ENCODE measurements at places on chromosomes 1 and 21.

- no peak for DNase-seq
Observed at GRCh38 chr1:31617916-31618746, 642 bp downstream of the HCRTR1 start.

DNA sequence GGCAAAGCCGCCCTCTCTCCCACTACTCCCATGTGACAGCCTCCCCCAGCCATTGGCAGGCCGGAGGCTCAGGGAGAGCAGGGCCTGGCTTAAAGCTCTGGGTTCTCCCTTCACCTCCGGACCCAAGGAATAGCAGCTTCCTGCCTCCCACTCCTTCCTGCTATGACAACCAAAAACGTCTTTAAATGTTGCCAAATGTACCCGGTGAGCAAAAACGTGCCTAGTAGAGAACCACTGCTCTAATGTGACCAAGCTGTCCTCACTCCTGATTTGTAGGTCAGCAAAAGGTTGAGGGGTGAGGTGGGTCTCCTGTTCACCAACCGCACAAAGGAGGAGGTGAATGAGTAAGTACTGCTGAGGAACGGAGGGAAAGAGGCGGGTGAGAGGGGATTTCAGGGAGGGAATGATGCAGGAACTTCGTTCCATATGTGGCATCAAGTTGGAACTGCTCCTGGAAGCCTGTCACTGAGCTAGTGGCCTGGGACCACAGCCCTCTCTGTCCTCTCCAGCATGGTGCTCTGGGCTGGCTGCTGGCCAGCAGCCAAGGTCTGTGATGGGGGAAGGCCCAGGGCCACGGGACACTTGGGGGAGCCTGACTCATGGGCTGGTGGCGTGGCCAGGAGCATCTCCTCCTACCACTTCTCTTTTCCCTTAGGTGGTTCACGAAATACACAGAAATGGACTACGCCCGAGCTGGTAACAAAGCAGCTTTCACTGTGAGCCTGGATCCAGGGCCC, 5.7 kb downstream of the MRTO4 start:
- DNase-seq: no peak

GRCh38 chr1:244680667-244681066, 27.7 kb downstream of the DESI2 start:
- DNase-seq: no peak

GRCh38 chr1:54479841-54480524, 68.0 kb upstream of the ACOT11 start:
- no peak for DNase-seq

DNA sequence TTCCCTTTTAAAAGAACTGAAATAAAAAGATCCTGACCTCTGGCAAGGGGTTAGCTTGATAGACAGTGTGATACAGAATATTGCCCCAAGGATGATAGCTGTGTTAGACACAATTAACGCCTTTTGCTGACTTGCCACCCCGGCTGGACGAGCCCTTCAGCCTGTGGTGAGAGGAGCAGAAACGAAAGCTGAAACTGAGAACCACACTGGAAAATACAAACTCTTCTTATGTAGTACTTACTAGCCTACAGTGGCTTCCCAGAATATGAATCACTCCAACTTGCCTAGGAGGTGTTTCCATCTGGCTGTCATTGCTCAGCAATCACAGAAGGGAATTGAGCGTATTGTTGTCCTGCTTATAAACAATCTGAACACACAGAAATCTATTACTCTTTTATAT, 22.9 kb downstream of the SAMSN1 start:
- DNase-seq: no peak

DNA sequence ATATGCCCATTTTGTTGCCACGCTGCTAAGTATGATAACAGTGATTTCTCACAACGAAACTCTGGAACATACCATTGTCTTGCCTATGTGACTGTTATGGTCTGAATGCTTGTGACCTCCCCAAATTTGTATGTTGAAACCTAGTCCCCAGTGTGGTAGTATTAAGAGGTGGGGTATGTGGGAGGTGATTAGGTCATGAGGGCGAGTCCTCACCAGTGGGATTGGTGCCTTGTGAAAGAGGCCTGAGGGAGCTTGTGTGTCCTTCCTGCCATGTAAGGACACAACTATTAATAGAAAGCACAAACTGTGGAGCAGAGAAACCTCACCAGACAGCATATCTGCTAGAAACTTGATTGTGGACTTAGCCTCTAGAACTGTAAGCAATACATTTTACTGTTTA, 84.6 kb downstream of the SELENOF start:
- no peak for DNase-seq

DNA sequence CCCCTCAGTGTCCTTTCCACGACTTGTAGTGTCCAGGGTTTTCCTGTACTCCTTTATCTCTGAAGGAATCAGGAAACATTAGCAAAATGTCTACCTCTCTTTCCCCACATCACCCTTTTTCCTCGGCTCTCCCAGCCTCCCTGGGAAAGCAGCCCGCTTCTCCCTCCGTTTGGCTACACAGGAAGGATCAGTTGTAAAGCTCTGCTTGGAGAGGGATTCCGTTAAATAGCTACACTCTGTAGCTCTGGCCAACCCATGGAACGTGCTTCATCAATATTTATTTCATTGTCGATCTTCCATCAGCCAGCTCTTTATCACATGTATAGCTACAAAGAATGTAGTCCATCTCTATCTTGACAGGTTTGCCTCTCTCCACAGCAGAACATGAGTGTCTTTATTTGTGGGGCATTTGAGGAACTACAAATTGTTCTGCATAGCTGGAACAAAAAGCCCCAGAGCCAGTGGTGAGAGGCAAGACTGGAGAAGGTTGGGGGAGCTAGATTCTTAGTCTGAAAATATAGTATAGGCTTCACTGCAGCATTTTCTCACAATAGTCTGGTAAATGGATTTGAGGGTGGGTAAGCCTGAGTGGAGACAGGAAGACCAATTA, 191.8 kb downstream of the SLC35F3 start:
- no peak for DNase-seq

- DNase-seq: no peak
Observed at GRCh38 chr1:45478121-45478814, 12.7 kb downstream of the TESK2 start.

GRCh38 chr21:35170244-35170643, 121.1 kb upstream of the RUNX1 start:
- DNase-seq: no peak

GRCh38 chr21:23853796-23854379, 1753.4 kb downstream of the MRPL39 start:
- DNase-seq: peak; percentile 46

GRCh38 chr1:116152950-116153691, 41.9 kb downstream of the MAB21L3 start:
- DNase-seq: no peak

- no peak for DNase-seq
Observed at GRCh38 chr1:176605176-176605575, 142.2 kb downstream of the PAPPA2 start.

GRCh38 chr1:230877146-230877923, 9.0 kb upstream of the C1orf198 start:
- DNase-seq: no peak

GRCh38 chr21:40675017-40675416, 171.9 kb downstream of the DSCAM start:
- no peak for DNase-seq

DNA sequence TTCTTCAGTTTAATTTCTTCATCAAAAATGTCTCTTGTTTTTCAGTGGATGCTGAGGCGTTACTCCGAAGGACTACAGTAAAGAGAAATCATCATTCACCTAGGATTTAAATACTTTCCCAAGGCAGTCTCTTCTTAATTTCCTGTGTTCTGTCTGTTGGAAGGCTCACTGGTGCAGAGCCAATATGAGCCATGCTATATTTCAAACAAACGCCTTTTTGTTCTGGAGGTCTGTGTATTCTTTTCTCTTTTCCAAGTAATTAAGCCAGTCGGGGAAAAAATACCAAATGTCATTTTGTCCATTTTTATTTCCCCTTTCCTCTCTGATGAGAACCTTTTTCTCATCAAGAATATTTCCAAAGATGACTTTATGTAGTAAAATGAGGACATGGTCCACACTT, 206.5 kb downstream of the RWDD3 start:
- no peak for DNase-seq

- DNase-seq: no peak
Observed at GRCh38 chr1:234978397-234979295, 150.0 kb downstream of the TOMM20 start.

DNA sequence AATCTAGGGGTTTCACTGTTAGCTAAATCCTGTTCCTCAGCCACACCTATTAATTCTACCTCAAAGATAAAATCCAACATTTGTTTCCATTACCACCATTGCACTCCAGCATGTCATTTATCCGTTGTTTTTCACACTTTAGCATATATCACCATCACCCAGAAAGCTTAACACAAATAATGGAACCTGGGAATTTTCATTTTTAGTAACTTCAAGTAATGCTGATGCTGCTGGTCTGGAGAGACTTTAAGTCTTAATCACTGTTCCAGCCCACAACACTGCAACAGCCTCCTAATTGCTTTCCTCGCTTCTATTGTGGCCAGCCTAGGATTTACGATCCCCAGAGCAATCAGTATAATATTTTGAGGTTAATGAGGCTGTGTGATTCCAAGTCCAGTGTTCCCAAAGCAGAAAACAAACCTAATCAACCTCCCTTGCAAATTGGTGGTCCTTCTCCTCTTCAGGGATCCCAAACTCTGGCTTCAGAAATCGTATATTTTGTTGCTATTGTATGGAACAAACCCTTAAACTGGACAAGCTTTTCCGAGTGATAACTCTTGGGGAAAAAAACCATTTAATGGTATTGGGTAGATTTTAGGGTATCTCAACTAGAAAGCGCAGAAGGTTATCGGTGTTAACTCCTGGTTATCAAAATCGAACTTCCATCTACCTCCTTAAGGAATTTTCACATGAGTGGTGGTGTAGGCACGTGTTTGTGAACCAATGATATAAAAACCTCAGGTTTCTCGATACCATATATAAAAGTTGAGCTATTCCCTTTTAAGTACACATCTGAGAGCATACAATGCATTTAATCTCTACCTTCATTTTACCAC, 50.0 kb upstream of the BOLA1 start:
- DNase-seq: no peak

DNA sequence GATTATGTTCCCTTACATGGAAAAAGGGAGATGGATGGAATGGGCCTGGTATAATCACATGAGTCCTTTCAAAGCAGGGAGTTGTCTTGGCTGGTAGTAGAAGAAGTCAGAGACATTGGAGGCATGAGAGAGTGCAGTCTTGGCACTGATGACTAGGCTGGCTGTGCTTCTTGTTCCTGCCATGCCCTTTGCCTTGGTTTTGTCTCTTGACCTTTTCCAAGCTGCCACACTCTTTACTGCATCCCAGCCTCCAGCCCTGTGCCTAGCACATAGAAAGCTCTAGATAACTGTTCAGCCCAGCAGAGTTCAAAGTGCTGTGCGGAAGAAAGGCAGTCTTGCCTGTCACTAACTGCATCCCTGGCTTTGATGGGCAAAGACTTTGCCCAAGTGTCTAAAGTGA, 412.6 kb downstream of the PRDM2 start:
- DNase-seq: no peak

DNA sequence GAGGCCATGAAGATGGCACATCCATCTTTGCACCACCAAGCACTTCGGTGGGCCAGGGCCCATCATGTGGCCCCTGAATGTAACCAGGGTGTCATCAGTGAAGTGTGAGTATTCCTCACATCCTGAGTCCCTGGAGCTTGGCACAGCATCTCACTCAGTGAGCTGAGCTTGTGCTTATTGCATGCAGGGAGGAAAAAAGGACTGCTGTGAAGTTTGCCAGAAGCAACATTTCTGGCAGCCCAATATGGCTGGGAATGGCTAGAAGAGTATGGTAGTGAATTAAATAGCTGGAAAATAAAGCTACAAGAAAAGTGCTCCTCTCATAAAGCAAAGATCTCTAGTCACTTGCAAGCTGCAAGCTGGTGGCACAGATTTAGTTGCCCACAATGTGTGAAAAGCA, 109.3 kb downstream of the TNFSF18 start:
- no peak for DNase-seq

DNA sequence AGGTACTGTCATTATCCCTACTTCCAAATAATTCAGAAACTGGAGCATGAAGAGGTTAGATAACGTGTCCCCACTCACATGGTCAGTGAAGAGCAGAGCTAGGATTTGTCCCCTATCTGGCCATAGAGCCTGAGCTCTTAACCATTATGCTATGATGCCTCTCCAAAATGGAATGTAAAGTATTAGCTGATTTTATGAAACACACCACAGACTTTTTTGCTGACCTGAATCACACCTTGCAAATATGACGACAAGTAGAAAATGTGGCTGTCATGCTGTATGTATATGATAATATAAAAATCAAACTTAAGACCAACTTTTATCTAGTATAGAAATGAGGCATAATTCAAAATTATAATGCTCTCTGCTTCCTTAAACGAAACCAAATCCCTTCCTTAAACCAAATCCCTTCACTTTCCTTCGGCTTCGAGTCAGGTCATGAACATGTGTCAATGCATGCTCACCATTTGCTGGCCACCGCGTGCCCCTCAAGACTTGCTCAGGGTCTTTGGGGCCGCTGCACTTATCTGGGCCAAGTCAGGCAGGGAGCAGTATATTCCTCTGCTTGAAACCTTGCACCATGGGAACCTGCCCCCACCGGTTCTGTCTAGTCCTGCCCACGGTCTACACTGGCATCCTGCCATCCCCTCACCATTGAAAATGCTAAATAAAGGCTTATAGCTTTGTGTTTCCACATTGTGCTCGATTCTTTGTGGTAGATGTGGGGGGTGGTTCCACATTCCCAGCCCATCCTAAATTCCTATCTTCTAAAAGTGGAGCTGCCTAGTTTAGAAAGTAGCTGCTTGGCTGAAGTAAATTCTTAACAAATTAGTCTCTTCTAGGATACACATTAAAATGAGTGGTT, 1.6 kb upstream of the TMCC2 start:
- DNase-seq: no peak

GRCh38 chr1:111879081-111879480, 110.4 kb downstream of the KCND3 start:
- DNase-seq: no peak

DNA sequence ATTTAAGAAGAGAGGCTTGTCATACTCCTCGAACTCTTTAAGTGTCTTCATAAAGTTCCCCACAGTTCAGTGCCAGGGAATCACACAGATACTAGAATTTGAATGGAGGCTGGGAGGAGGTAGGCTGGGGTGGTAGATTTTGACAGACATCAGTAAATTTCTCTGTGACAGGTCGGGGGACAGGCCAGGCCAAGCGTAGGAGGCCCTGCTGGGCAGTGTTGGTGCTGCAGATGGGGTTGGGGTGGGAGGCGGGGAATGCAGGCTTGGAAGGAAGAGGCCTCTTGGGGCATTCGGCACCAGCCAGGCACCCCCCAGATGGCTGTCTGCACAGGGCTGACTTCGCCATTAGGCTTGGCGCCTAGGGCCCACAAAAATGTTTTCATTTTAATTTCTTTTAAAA, 84.0 kb downstream of the MAN1C1 start:
- no peak for DNase-seq

Measured in stimulated activated naive CD4-positive, alpha-beta T cell (primary cell).